Suppressor macrophage treated with lipopolysaccharide for 1 hour (primary cell): ENCODE measurements at places on chromosomes 6 and 20.

DNA sequence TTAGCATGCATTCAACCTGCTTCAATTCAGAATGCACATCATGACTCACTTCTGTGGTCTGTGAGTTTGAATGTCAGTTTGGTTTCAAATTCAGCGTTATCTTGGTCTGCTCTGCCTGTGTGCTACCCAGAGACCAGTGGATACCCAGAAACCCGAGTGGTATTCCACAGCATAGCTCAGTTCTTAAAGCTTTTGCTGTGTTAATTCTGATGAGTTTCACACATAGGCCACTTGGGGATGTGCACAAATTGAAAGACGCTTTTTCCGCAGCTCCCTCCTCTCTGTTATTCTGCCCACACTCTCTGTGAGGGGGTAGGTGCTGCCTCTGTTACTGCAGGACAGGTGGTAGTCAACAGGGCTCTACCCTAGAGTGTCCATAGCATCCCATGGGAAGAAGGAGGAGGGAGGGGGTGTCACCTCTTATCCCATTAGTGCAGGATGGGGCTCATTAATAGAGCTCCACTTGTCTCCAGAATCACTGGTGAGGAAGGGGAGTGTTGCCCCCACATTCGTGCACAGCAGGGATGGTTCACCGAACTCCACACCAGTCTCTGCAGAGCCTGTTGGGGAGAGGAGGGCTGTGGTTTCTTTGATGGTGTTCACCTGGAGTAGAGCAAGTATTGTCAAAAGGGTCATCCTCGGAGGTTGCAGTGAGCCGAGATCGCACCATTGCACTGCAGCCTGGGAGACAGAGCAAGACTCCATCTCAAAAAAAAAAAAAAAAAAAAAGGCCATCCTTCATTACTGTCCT is 29.2 kb upstream of the SDCBP2 start:
- DNase-seq = no peak

DNA sequence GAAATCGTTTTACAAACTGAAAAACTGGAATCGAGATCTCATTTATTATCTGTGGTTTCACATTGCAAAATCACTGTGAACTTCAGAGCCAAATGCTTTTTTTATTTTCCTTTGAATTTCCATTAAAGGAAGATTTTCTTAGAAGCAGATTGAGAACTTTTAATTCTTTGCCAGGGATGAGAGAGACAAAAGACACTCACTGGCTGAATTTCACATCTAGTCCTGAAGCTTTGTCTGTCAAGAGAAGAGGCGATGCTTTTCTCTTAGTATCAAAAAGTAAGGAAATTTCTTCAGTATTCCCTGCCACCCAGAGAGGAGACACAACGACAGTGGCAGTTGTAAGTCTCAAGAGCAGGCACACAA is 141.8 kb downstream of the TMEM200A start:
- no peak for DNase-seq

GRCh38 chr6:13404228-13404891 is 76.0 kb upstream of the TBC1D7 start:
- DNase-seq = peak; percentile 71

DNA sequence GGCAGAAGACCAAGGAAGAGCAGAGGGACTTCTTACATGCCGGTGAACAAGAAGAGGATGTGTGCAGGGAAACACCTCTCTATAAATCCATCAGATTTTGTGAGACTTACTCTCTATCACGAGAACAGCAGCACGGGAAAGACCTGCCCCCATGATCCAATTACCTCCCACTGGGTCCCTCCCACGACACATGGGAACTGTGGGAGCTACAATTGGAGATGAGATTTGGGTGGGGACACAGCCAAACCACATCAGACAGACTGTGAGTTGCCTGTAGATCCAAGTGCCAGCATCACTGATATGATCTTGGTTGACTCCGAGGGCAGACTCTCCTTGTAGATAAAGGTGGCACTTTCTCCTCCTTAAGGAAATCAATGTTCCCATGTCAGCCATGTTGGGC is 414.8 kb upstream of the JARID2 start:
- no peak for DNase-seq

DNA sequence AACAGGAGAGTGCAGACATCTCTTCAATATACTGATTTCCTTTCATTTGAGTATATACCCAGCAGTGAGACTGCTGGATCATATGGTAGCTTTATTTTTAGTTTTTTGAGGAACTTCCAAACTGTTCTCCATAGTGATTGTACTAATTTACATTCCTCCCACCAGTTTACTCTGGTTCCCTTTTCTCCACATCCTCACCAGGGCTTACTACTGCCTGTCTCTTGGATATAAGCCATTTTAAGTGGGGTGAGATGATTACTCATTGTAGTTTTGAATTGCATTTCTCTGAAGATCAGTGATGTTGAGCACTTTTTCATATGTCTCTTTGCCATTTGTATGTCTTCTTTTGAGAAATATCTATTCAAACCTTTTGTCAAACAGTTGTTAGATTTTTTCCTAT is 64.9 kb upstream of the HMGCLL1 start:
- DNase-seq = peak; percentile 37

DNA sequence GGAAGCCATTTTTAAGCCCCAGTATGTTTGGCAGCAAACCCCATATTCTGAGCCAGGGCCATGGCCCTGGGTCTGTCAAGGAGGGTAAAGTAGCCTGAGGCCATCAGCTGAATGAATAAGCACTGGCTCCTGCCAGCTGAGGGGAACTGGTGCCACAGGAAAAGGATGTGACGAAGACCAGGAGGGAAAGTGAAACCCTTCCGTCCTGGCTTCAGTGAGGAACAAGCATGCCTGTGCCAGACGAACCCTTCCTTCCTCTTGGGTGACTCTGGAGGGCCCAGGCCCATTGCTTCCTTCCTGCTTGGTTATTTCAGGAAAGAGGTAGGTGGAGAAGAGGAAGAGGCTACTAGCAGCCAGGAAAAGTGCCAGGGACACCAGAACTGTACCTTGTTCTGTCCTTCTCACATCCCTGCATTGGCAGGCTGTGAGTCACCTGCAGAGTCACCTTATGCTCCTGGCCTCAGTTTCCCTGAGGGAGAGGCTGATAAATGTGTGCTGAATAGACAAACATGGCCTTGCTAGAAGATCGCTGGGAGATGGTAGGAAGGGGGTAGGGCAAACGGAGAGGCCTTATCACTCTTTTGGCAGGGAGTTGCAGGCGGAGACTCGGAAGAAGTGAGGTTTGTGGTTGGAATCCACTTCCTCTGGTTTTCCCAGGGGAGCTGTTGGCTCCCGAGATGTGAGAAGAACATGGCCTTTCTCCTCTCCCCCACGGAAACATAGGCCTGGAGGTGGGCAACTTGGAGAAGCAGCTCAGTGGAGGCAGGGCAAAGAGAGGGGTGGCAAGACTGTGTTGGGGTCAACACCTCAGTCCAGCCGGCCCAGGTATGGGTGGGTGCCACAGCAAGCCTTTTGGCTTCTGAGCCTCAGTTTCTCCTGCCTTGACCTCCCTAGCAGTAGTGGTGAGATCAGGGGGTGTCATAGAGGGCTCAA is 37.4 kb downstream of the COX4I2 start:
- DNase-seq = peak; percentile 95

DNA sequence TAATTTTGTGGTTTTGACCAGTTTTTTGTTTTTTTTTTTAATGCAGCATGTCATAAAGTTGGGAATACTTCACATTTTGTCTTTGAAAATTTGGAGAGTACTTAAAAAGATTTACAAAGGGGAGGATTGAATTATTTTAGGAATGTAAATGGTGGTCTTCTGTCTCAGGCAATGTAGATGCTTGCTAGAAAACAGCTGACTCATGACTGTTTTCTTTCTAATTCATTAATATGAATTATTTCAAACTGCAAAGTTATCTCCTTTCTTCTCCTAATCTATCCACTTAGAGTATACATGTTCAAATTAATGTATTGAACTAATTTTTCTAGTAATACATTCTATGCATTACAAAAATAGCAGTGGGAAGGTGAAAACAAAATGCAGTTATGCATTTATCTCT is 24.9 kb downstream of the HCRTR2 start:
- no peak for DNase-seq

DNA sequence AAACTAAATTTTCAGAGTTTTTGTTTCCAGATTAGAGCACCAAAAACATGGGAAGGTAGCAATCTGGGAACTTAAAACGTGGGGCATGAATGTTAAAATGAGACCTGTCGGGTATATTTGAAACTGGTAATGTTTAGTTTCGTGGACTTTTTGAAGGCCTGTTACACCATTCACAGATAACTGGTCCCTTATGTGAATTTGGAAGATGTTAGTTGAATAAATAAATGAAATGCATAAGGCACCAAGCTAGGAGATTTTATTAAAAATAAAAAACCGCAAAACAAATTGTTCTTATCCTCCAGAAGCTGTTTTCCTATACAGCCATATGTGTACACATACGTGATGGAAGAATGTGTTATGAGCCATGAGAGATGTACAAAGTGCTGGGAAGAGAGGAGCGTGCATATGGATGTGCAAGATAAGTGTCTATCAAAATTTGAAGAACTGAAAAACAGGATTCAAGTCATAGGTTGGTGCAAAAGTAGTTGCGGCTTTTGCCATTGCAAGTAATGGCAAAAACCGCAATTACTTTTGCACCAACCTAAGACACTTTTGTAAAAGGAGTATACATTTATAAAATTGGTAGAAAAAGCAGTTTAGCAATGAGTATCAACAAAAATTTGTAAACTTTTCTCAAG is 700 bp upstream of the MCUR1 start:
- no peak for DNase-seq

GRCh38 chr6:169982461-169983386 is 231.3 kb downstream of the ERMARD start:
- no peak for DNase-seq

DNA sequence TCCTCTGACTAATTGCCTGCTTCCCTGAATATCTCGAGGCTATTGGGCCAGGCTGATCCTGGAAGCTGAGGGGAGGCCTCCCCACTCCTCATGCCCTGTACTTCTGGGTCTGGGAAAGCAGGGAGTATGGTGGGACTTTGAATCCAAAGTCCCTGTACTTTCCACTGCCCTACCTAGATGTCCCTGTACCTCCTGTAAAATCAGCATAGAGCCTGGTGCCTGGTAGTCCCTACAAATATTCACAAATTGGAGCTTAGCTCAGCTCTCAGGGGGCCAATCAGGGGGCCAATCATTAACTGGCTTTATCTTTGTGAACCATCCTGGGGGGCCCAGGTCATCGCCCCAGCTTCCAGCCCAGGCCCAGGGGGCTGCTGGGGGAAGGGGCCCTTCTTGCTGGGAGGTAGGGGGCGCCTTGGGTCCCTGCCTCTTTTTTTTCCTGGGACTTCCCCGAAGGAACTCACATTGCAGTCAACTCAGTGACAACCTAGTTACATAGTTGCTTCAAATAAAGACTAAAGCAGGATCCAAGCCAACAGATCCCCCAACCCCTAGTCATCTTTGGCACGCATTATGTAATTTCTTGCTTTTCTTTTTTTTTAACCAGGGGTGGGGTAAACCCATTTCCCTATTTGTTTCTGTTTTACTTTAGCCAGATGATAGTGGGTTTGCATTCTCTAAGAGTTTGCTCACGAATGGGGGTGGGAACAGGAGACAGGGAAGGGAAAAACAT is 6.9 kb upstream of the VEGFA start:
- DNase-seq = peak; percentile 67

DNA sequence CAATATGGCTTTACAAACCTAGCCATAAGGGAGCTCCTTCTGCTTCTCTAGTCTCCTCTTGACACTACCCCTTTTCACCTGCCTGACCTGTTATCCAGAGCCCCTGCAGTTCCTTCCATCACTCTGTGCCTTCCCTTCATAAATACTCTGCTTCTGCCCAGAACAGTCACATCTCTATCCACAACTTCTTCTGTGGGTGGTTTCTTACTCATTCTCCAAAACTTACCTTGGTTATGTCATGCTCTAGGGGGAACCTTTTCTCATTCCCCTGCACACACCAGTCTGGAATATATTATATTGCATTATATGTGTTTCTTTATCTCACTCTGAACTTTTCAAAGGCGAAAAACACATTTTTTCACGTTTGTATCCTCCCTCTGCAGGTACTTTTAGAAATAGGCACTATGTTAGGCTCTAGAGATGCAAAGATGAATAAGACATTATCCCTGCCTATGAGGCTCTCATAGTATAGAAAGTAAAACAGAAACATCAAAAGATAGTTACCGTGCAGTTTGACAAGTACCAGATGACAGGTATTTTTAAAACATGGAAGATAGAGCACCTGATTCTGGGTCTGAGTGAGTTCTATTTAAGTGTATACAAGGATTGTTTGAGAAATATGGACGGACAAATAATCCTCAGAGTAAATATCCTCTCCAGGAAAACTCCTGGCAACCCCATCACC is 51.5 kb downstream of the AIG1 start:
- DNase-seq = no peak

- no peak for DNase-seq
Observed at GRCh38 chr6:34990971-34991560, 102.0 kb downstream of the ANKS1A start.

- DNase-seq = no peak
Observed at GRCh38 chr20:18252597-18253451, 35.5 kb upstream of the ZNF133 start.

GRCh38 chr6:41518118-41518517 is 28.1 kb upstream of the FOXP4 start:
- no peak for DNase-seq

DNA sequence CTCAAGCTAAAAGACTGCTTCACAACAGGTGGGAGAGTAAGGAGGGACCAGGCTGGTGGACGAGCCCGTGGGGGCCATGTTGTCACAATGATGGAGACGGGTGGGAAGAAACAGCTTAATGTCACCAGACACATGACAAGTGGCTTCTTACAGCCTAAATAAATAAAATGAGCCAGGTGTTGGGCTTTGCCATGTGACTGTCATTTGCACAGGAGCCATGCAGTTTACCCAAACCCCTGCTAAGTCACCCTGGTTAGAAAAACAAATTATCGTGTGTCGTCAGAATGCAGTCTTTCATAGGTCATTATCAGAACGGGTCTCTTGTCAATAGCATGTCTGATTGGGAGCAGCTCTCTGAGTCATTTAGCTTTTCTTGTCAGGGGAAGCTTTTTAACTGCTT is 18.5 kb downstream of the BTBD3 start:
- DNase-seq = no peak

GRCh38 chr6:30480536-30481156 is 8.7 kb upstream of the HLA-E start:
- DNase-seq = peak; percentile 78

DNA sequence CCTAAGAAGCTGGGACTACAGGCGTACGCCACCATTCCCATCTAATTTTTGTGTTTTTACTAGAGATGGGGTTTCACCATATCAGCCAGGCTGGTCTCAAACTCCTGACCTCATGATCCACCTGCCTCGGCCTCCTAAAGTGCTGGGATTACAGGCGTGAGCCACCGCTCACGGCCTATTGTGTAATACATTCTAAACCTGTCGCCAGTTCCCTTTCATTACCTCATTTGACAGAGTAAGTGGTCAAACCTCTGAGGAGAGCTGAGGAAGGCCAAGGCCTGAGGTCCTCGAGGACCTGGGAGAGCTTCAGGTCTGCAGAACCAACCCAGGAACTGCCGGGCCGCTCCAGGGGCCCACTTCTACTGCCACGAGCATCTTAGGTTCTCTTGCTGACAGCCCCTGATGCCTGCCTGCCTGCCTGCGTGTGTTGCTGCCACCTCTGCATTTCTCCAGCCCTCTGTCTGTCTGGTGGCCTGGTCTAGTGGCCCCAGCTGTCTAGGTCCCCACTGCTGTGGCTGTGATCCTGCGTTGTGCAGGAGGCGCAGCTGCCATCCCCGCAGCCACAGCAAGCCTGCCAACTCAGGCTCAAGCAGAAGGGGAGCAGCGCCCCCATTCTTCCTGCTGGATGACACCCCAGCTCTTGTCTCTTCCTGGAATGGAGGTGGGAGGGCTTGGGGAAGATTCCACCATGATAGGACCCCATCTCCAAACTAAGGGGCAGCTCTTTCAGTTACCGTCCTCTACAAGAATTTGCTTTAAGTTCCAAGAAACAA is 45.3 kb downstream of the PRR18 start:
- no peak for DNase-seq

GRCh38 chr6:5981126-5982026 is 25.3 kb downstream of the NRN1 start:
- peak; percentile 73 for DNase-seq
